ENCODE measurements at places on chromosomes 16 and 17.

GRCh38 chr17:35609831-35610230 is 22.7 kb downstream of the AP2B1 start:
- DNase-seq = no peak

GRCh38 chr16:89605186-89605970 is 8.1 kb upstream of the DPEP1 start:
- no peak for DNase-seq

DNA sequence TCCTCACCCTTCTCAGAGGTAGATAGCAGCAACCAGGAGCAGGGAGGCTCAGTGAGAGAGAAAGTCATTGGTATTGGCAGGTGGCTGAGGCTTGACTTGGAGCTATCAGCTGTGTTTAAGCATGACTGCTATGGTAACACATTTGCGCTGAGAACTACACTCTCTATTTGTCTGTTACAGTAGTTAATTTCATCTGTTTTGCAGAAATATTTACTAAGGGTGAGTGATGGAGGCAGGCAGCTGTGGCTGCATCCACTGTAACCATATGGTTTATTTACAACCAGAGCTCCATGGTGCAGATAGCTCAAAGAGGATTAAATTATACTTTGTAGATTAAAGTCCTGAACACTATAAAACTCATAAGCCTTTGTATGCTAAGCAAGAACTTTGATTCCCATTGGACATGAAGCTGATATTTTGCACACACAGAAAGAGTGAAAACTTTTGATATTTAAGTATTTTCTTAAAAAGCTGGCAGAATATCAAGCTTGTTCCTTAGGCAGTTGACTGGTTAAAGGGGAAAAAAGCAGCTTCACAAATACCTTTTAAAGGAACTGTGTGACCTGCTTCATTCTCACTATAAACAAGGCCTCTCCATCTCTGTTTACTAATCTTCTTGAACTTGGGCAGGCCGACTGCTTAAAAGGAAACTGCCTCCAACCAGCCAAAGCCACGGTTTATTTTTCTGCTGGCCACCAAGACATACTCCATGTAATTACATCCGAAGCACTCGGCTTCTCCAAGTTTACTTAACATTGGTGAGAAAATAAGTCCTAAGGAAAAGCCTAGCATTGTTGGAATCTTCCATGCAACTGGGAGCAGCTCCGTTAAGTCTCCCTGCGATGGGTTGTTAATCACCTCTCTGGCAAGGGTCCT is 299.8 kb upstream of the ZFHX3 start:
- DNase-seq = no peak

DNA sequence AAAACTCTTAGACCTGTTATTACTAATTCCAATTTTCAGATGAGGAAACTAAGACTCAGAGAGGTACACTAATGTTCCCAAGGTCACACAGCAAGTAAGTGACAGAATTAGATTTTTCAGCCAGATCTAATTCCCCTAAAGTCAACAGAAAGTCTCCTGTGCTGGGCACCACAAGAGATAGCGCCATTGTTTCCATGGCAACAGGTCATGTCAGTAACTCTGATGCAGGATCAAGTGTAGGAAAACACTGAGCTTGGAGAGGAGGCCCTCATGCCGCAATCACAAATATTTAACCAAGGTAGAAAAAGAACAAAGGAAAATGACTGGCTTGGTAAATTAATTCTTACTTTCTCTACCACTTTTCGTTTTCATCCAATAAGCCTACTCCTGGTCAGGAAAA is 166.0 kb upstream of the CDH13 start:
- no peak for DNase-seq

DNA sequence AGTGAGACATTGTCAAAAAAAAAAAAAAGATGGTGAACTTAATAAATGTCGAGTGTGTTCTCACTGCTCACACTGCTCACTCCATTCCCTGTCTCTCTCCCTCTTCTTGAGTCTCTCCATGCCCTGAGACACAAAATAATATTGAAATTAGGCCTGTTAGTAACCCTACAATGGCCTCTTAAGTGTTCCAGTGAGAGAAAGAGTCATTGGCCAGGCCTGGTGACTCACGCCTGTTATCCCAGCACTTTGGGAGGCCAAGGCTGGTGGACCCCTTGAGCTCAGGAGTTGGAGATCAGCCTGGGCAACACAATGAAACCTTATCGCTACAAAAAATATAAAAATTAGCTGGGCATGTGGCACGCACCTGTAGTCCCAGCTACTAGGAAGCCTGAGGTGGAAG is 16.2 kb upstream of the CSF3 start:
- no peak for DNase-seq

- DNase-seq = no peak
Measured at GRCh38 chr16:72946474-72947194, 101.3 kb downstream of the ZFHX3 start.

DNA sequence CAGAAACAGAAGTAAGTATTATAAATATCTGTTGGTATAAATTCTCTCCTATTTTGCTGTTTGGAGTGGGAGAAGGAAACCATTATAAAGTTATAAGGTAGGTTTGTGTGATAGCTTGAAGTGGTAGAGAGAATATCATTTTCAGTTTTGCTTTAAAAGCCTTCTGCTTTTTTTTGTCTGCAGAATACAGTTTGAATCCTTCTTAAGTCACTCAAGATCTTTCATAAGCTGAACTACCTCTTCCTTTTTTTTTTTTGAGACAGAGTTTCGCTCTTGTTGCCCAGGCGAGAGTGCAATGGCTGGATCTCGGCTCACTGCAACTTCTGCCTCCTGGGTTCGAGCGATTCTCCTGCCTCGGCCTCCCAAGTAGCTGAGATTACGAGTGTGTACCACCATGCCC is 9.0 kb downstream of the ATAD5 start:
- DNase-seq = no peak

DNA sequence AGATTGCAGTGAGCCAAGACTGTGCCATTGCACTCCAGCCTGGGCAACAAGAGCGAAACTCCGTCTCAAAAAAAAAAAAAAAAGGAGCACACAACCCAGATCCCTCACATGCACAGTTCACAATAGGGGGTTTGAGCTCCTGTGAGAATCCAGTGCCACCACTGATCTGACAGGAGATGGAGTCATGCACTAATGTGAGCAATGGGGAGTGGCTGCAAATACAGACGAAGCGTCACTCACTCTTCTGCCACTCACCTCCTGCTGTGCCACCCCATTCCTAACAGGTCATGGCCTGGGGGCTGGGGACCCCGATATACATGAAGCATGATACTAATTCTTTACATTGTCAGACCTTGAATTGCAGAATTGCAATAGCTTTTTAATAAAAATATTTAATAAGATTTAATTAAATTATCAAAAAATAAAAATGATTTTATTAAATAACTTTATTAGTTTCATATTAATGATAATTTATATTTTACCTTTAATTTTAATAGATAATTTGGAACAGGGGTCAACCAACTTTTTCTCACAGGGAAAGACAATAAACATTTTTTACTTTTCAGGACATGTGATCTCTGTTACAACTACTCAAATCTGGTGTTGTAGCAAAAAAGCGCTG is 171.4 kb downstream of the COPRS start:
- no peak for DNase-seq

GRCh38 chr17:80749611-80750010 is 205.0 kb downstream of the RPTOR start:
- DNase-seq = no peak

GRCh38 chr16:30894540-30895368 is 877 bp upstream of the BCL7C start:
- DNase-seq = no peak

Data from endothelial cell of umbilical vein (primary cell).